ENCODE measurements at places on chromosomes 3 and 15.

GRCh38 chr15:67118808-67119207, 53.4 kb downstream of the SMAD3 start:
- DNase-seq: no peak

DNA sequence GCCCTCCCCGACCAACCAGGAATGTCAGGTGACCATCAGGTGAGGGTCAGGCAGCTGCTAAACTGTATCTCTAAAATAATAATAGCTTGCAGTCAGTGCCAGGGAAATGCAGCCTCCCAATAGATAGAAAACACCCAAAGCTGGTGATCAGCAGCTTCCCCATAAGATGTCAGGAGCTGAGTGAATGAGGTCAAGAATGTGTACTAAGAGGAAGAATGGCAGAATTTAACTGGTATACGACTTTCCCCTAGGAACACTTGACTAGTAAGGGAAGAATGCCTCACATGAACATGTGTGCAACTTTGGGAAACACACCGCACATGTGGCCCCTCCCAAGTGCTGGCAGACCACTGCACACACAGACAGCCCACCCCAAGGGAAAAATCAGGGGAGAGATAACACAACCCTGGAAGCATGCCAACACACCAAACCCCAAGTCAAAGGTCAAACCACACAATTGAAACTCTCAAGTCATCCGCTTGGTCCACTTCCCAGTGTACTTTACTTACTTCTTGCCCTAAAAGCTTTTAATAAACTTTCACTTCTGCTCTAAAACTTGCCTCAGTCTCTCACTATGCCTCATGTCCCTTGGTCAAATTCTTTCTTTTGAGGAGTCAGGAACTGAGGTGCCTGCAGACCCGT, 806.5 kb downstream of the OTOL1 start:
- no peak for DNase-seq

- no peak for DNase-seq
Measured at GRCh38 chr15:64969401-64969800, 20.3 kb downstream of the SPG21 start.

DNA sequence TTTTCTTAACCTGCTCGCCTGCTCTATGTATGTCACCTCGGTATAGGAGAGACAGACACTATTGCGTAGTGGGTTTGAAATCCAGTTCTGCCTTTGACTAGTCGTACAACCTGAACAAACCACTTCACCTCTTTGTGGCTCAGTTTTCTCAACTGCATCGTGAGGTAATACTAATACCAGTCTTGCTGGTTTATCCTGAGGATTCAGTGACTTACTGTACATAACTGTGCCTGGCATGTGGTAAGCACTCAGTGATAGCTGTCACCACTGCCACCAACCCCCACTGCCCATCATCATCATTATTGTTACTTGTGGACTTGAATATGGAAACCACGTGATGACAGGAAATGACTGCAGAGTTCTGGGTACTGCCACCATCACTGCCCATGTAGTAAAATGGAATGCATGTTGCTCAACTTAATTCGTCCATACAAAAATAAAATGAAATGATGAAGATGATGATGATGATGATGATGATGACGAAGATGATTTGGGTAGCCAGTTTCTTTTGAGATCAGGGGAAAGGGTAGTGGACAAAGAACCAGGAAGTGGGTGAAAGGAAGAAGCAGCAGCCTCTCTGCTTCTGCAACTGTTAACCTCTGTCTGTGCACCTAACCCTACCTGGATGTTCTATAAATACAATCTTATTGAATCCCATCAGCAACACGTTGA, 228.1 kb downstream of the FEZF2 start:
- no peak for DNase-seq

GRCh38 chr3:141828890-141829289, 47.6 kb upstream of the ATP1B3 start:
- no peak for DNase-seq

GRCh38 chr3:154614601-154615000, 184.6 kb upstream of the GPR149 start:
- DNase-seq: no peak

DNA sequence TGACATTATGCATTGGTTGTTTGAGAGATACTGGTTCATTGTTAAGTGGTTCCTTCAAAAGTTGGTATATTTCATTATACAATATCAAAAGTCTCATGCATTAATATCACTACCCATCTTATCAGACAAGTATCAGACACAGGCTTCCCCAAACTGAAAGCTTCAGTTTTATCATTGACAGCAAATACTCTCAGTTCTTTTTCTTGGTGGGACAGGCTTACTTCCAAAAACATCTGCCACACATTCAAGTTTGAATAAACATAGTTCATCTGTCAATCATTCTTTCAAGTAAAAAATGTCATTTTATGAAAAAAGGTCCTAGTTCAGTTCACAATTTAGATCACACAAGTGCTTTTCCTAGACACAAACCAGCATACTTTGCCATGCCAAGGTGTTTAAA, 280.0 kb upstream of the TRIM42 start:
- no peak for DNase-seq

GRCh38 chr15:90838544-90838943, 29.8 kb upstream of the FURIN start:
- DNase-seq: no peak

DNA sequence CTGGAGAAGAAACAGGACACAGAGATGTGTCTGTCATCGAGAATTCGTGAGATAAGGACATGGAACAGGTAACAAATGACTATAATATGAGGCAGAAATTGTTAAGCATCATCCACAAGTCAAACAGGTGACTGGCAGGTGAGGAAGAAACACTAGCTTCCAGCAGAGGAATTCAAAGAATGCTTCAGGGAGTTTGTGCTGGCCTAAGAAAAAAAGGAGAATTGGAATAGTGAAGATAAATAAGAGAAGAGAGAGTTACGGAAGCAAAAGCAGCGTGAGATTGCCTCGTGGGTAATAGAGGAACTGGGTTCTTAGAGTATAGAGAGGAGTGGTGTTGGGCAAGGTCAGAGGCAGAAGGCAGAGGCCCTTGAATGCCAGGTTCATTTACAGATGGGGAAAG, 22.9 kb upstream of the FGF12 start:
- DNase-seq: no peak

- DNase-seq: no peak
Measured at GRCh38 chr3:80227216-80227615, 459.4 kb upstream of the ROBO1 start.

- DNase-seq: no peak
Measured at GRCh38 chr15:41958002-41958420, 14.3 kb downstream of the EHD4 start.

GRCh38 chr3:58154626-58155449, 55.9 kb downstream of the DNASE1L3 start:
- DNase-seq: no peak

GRCh38 chr3:56839784-56840715, 38.3 kb upstream of the ARHGEF3 start:
- no peak for DNase-seq

DNA sequence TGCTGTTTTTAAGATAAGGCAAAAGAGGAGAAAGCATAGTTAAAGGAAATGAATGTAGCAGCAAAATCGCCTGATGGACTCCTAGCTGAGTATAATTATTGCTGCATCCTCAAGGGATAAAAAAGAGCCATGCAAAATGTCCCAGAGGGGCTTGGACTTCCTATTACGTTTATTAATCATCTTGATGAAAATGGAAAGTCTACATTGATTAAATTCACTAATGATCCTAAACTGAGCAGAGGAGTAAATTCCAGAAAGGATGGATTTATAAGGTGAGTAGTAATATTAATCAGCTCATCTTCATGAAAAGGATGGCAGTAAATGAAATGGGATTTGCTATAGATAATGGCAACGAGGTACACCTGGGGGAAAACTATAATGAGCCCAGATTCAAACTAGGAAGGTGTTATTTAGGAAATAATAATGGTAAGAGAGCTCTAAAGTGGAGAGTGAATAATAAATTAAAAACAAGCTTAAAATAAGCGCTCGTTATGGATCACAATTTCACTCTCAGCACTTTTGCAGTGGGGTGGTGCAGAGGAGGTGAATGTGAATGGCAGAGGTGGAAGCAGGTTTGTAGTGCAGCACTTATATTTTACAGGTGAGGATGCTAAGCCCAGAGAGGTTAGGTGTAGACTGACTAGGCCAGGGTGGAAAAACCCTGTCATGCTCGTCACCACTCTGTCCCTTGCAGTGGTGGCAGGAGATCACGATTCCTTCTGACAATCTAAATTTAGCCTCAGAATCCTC, 22.3 kb downstream of the IL5RA start:
- DNase-seq: no peak

DNA sequence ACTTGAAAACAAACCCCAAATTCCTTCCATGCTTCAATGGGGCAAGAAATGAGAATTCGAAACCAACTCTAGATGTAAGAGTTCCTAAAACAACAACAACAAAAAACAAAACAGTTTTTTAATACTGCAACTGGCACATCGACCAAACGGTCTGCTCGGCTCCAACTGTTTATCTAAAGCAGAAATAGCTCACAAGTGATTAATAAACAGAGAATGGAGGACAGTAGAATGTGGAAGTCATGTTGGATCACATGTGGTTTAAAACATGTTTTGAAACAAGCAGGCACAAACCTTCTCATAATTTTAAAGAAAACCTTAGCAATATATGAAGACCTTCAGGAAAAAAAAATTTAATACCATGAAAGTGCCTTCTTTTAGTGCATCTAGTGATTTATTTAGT, 55.1 kb downstream of the SETMAR start:
- no peak for DNase-seq

DNA sequence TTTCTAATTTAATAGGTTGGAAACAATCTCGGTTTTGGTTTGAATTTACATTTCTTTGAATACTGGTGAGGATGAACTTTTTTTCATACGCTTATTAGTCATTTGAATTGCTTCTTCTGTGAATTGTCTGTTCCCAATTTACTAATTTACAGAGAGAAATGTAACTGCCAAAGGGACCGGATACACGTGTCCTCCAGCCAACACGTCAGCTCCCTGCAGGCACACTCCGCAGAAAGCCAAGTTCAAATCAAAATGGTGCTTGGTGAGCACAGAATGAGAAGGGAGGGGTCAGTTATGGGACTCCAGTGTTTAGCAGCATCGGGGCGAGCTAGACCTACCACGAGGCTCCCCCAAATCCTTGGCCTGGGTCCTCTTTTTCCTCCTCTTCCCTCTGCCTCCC, 10.8 kb upstream of the TSEN2 start:
- no peak for DNase-seq

DNA sequence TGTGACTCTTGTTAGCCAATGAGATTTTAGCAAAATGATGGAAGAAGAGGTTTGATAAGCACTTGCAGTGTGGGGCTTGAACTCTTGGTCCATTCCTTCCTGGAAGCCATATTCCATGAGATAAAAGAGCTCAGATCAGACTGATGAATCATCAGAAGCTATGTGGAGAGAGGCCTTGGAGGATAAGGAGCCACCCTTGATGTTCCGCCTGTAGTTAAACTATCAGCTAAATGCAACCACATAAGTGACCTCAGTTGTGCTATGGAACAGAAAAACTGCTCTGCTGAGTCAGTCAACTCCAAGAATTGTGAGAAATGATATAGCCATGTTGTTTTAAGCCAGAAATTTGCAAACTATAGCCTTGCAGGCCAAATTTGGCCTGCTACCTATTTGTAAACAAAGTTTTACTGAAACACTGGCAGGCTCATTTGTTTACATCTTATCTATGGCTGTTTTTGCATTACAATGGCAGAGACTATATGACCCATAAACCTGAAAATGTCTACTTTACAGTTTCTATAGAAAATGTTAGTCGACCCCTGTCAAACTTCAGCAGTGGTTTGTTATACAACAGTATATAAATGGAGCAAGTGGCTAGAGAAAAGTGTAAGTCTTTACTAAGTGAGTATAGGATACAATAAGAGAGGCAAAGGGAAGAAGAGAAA, 27.6 kb upstream of the GAP43 start:
- DNase-seq: no peak

DNA sequence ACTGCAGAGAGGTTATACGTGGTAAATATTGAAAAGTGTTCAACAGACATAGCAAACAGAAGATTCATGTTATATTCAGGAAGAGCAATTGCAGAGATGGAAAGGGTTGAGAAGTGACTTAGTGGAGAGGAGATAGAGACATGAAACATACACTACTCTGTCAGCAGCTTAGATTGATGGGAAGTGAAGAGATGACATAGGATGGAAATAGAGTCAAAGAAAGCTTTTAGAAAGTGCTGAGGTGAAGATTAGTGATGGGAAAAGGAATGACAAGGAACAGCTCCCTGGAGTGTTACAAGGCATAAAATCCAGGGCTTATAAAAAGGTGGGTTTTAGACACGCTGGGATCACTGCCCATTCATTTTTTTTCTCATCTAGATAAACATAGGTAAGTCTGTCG, 17.2 kb upstream of the GOLIM4 start:
- no peak for DNase-seq

DNA sequence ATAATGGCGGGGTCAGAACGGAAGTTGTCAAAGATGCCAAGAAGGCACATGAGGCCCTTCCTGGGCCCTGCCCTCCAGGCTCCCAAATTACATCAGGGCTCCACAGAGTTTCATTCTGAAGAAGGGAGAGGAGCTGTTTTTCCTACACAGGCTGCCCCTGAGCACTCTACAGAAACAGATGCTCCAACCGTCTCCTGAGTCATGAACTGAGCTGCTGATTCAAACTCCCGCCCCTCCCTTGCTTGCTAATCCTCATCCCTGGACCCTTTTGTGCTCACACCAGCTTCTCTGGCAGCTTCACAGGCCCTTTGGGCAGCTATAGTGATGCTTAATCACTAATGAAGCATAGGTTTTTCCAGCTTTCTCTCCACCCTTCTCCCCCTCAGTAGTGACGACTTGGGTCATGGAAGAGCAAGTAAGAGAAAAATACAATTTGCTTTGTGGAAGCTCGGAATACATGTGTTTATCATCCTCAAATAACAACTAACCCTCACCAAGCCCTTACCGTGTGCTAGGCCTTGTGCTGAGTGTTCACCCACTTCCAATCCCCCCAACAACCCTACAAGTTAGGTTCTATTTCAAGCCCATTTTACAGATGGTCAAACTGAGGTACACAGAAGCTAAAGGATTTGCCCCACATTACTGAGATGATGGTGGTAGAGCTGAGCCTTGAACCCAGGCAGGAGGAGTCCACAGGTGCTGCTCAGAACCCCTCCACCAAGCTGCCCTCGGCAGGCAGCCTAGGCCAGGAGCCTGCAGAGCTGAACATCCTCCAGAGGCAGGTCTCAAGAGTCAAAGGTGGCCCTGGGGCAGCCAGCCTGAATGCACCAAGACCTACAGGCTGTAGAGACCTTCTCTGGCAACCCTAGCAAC, 21.9 kb downstream of the MEGF11 start:
- DNase-seq: no peak

DNA sequence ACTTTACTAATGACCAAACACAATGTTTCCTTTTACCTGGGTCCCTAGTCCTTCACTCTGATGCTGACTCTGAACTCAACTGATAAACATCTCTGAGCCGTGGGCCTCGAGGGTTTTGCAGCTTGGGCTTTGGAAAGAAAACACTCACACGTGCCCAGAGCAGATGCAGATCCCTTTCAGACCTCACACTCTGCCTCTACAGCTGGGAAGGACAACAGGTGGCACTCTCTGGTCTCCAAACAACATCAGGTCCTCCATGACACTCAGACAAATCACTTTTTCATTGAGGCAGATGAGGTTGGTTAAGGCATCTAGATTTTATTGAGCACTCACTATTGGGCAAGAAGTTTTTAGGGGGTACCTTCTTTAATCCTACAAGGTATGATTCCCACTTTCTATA, 64.7 kb upstream of the NTRK3 start:
- no peak for DNase-seq

GRCh38 chr15:93300796-93301195, 211.8 kb upstream of the RGMA start:
- DNase-seq: no peak

- no peak for DNase-seq
Measured at GRCh38 chr3:184540777-184541681, 20.6 kb upstream of the EPHB3 start.
